ENCODE measurements at places on chromosomes 5 and 9. TPM values are rescaled to one million over a fixed set of nuclear protein-coding genes. Genes with fewer than 3 reads are reported as not detected.

- H3K27ac ChIP-seq, result no peak overlapping the region
- H3K36me3 ChIP-seq, result no peaks in the 10 kb centered on the region
- no peaks in the 10 kb centered on the region for H3K4me1 ChIP-seq
These were observed 68.7 kb upstream of the TAS2R1 start for GRCh38 chr5:9698841-9699240.

GRCh38 chr5:66223637-66224036, 79.5 kb downstream of the SREK1 start:
- H3K4me3 ChIP-seq, result no peak overlapping the region
- no peaks in the 10 kb centered on the region for H3K4me1 ChIP-seq
- H3K36me3 ChIP-seq, result peaks cover 23% of the 10 kb centered on the region
- no peak overlapping the region for H3K27ac ChIP-seq
- no peaks in the 10 kb centered on the region for H3K27me3 ChIP-seq

The LCNL1 gene
- 0.44 TPM for total RNA-seq

GRCh38 chr5:141845371-141845851, 32.8 kb downstream of the PCDH1 start:
- no peak overlapping the region for H3K27ac ChIP-seq
- no peaks in the 10 kb centered on the region for H3K36me3 ChIP-seq
- H3K4me3 ChIP-seq, result no peak overlapping the region
- peaks cover 24% of the 10 kb centered on the region for H3K4me1 ChIP-seq
- DNase-seq, result no peak

DNA sequence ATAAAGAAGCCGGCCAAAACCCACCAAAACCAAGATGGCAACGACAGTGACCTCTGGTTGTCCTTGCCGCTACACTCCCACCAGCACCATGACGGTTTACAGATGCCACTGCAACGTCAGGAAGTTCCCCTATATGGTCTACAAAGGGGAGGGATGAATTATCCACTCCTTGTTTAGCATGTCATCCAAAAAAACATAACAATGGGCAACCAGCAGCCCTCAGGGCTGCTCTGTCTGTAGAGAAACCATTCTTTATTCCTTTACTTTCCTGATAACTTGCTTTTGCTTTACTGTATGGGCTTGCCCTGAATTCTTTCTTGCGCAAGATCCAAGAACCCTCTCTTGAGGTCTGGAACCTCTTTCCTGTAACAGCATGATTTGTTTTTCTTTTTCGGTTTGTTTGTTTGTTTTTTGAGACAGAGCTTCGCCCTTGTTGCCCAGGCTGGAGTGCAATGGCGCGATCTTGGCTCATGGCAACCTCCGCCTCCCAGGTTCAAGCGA, 2.0 kb upstream of the UAP1L1 start:
- H3K27me3 ChIP-seq, result no peaks in the 10 kb centered on the region
- H3K27ac ChIP-seq, result no peak overlapping the region
- H3K4me1 ChIP-seq, result peaks cover 18% of the 10 kb centered on the region
- peak overlapping the region; percentile 9 for H3K4me3 ChIP-seq
- H3K36me3 ChIP-seq, result no peaks in the 10 kb centered on the region
- no peak for DNase-seq

DNA sequence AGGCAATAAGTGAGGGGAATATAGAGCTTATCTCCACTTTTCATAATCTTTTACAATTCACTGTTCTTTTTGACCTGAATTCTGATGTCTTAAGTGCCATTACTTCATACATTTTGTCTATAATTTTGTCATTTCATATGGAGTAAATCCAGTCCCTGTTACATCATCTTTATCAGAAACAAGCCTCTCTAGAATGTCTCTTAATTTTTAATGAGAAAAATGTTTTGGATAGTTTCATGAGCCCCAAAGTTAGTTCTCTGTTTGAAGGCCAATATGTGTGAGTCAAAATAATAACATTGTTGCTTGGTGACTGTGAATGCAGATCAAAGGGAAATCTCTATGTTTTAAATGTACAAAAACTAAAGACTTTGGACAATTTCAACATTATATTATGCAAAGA, 329.6 kb upstream of the ARRDC3 start:
- no peak for DNase-seq
- H3K27ac ChIP-seq, result no peak overlapping the region
- no peaks in the 10 kb centered on the region for H3K36me3 ChIP-seq
- no peaks in the 10 kb centered on the region for H3K27me3 ChIP-seq
- no peaks in the 10 kb centered on the region for H3K4me1 ChIP-seq

The LCN12 gene
- total RNA-seq, result 2.6 TPM

DNA sequence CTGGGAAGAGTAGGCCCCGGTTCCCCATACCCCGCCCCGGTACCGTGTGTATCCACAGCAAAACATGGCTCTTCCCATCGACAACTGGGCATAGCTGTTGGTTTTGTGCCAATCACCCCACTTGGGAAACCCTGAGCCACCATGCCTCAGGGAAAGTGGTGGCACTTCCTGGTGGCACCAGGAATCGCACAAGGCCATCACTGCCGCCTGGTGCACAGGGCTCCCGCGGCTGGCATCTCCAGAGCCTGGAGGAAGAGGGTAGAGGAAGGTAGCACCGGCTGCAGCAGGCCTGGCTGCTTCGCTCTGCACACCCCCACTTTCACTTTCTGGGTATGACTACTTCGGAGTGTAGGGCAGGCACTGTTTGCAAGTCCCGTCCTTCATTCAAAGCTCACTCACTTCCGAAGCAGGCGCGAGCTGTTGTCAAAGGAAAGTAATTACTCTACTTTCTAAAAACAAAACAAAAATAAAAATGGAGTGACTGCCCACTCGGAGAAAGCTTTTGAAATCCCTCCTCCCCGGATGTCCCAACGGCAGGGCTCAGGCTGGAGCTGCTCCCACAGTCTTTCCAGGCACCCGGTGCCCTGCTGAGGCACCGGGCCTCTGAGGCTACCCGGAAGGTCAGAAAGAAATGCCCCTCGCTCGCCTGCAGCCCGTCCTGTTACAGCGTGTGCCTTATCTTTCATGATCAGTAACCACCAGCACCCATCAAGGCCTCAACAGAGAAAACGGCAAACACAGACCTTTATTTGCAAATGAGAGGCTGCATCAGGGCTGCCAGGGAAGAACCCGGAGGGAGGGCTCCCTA, 2.0 kb downstream of the BRD3 start:
- peak overlapping the region; percentile 90 for H3K27ac ChIP-seq
- H3K27me3 ChIP-seq, result peaks cover 3% of the 10 kb centered on the region
- no peaks in the 10 kb centered on the region for H3K36me3 ChIP-seq
- H3K4me3 ChIP-seq, result peak overlapping the region; percentile 86

DNA sequence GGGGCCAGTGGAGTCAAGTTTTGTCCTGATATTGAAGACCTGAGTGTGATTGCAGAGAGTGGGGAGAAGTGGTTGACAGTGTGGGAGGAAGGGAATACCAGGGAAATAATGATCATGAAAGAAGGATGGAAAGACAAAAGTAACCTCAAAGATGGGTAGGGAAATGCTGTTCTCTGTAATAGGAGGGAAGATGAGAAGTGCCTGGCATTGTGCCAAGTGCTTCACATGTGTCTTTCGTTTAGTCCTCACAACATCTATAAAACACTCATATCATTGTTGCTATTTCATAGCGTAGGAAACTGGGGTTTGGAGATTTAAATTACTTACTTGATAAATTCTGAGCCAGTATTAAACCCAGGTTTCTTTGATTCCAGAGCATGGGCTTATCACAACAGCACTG, 472.3 kb downstream of the LRRC70 start:
- H3K36me3 ChIP-seq, result no peaks in the 10 kb centered on the region
- no peak overlapping the region for H3K4me3 ChIP-seq
- no peak for DNase-seq
- H3K27ac ChIP-seq, result no peak overlapping the region
- no peaks in the 10 kb centered on the region for H3K4me1 ChIP-seq

The PCDHA7 gene
- not detected for total RNA-seq

GRCh38 chr9:134978272-134978671, 60.6 kb upstream of the FCN1 start:
- H3K4me3 ChIP-seq, result no peak overlapping the region
- DNase-seq, result no peak
- no peaks in the 10 kb centered on the region for H3K4me1 ChIP-seq
- H3K36me3 ChIP-seq, result no peaks in the 10 kb centered on the region

The PLAC8L1 gene
- 1.8 TPM for total RNA-seq

DNA sequence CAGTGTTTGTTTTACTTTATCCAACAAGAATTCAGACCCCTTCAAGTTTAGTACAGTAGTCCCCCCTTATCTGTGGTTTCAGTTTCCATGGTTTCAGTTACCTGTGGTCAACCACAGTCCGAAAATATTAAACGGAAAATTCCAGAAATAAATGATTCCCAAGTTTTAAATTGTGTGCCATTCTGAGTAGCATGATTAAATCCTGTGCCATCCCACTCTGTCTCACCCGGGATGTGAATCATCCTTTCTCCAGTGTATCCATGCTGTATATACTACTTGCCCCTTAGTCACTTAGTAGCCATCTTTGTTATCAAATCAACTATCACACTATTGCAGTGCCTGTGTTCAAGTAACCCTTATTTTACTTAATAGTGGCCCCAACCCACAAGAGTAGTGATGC, 153.8 kb upstream of the RASA1 start:
- H3K27ac ChIP-seq, result no peak overlapping the region
- no peaks in the 10 kb centered on the region for H3K27me3 ChIP-seq
- H3K4me1 ChIP-seq, result peaks cover 7% of the 10 kb centered on the region

GRCh38 chr5:179610109-179610902, 13.2 kb downstream of the HNRNPH1 start:
- H3K4me3 ChIP-seq, result peak overlapping the region; percentile 45
- H3K27me3 ChIP-seq, result no peaks in the 10 kb centered on the region
- DNase-seq, result no peak
- peaks cover 69% of the 10 kb centered on the region for H3K4me1 ChIP-seq
- peak overlapping the region; percentile 73 for H3K27ac ChIP-seq

The GPX8 gene
- total RNA-seq, result not detected

The CCL27 gene
- total RNA-seq, result not detected

The ALDH1A1 gene
- total RNA-seq, result 0.30 TPM

DNA sequence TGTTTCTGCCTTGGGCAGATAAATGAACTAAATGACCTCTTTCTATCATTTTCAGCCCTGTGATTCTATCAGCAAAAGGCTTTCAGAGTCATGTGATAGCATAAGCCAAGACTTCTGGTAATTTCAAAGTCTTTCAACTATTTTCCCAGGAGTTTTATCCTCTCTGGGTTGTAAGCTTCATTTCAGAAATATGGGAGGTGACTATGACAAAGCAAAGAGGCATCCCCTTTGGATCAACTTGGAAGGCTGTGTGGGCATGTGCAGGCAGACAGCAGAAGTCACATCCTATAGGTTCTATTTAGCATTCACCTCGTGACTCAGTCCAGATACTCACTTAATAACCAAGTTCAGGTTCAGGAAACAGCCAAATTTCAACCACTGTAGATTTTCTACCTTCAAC, 149.0 kb upstream of the FST start:
- no peak overlapping the region for H3K27ac ChIP-seq
- no peaks in the 10 kb centered on the region for H3K4me1 ChIP-seq
- H3K27me3 ChIP-seq, result peaks cover 3% of the 10 kb centered on the region
- H3K36me3 ChIP-seq, result no peaks in the 10 kb centered on the region
- no peak for DNase-seq
